ENCODE measurements at places on chromosomes 16 and 17.

- DNase-seq, result no peak
Measured at GRCh38 chr16:86127366-86127765, 228.4 kb downstream of the IRF8 start.

GRCh38 chr17:74280093-74280513 is 6.1 kb downstream of the DNAI2 start:
- DNase-seq, result no peak

- no peak for DNase-seq
Measured at GRCh38 chr17:65402513-65403496, 158.6 kb downstream of the AXIN2 start.

- DNase-seq, result no peak
Measured at GRCh38 chr17:32656886-32657285, 170.1 kb downstream of the CDK5R1 start.

GRCh38 chr17:68195667-68196393 is 52.0 kb upstream of the AMZ2 start:
- DNase-seq, result no peak

DNA sequence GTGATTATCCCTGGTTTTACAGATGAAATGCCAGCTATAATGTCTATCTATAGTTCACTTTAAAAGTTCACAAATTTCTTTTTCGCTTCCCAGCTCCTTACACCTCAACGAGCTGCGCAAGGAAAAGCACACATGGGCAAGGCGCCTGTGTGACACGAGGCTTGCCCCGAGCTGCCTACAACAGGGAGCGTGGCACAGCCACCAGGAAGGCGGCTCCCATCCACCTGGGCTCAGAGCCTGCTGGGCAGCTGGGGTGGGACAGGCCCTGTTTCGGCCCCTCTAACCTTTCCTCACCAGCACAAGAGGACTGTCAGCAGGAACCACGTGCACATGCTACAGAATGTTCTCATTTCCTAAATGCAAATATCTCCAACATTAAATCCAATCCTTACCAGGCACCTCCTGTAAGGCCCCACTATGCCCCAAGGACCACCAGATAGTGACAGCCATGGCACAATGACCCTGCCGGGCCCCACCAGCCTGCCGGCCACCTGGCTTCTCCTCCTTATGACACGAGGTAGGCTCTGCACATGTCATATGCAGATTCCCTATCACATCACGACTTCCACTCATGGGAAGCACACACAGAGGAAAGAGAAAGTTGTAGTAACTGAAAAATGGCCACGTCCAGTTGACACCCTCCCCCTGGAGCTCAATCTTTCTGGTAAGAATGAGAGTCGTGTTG is 92.1 kb downstream of the ZNF778 start:
- DNase-seq, result no peak

- DNase-seq, result no peak
Measured at GRCh38 chr16:22092143-22092933, at the start of gene VWA3A. Gene VWA3A (plus strand): TSS chr16:22092541. CDS start chr16:22092638, 97 bp downstream.

GRCh38 chr17:6576038-6576785 is 19.9 kb upstream of the PITPNM3 start:
- no peak for DNase-seq

All from activated CD8-positive, alpha-beta memory T cell treated with anti-CD3 and anti-CD28 coated beads for 1 hour (primary cell).